SJCRH30 (cell line): ENCODE measurements at places on chromosomes 1 and 21.

DNA sequence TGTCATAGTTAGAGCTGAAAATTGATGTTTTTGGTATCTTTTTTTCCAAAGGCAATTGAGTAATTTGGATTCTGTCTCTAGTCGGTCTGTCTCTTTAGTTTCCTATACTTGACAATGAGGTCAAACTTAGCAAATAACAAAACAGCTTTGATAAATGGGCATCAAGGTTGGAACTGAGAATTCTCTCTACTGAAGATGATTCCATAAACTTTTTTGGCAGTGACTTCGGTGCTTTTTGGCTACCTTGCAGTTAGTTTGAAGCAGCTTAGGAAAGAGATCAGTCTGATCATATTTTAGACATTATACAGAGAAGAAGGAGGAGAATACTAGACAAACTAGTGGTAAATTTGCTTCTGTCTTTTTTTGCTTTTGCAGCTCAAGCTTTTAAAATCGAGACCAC lies 559 bp downstream of the VCAM1 start:
- no peak for DNase-seq

DNA sequence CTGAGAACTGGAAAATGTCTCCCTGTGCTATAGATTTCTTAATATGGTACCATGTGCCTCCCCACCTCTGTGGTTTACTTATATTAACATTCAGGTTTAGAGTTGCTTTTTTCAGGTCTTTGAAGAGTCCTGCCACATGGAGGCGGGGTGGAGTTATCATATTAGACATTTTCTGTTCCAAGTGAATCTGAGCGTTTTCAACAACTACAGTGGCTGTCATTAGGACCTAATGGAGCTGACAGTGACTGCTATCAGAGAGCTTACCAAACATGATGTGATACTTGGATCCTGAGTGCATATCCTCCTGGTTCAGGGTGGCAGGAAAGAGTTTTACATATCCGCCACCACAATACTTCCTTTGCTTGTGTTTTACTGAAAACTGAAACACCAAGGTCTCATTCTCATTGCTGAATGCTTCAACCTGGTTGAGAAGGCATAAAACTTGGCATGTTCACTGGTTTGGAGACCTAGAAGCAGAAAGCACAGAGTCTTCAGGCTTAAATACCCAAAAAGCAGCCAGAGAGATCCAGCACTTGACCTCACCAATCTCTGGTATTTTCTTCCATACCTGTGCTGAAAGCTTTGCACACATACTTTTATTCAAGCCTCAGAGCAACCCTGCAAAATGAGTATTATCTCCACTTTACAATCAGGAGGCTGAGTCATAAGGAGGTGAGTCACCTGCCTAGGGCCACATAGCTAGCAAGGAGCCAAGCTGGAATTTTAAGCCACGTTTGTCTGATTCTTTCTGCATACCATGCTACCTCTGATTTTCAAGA lies 47.4 kb upstream of the OSBPL9 start:
- DNase-seq: no peak

- DNase-seq: no peak
These were observed 1.2 kb downstream of the ZC3H12A start for GRCh38 chr1:37475380-37476086.

DNA sequence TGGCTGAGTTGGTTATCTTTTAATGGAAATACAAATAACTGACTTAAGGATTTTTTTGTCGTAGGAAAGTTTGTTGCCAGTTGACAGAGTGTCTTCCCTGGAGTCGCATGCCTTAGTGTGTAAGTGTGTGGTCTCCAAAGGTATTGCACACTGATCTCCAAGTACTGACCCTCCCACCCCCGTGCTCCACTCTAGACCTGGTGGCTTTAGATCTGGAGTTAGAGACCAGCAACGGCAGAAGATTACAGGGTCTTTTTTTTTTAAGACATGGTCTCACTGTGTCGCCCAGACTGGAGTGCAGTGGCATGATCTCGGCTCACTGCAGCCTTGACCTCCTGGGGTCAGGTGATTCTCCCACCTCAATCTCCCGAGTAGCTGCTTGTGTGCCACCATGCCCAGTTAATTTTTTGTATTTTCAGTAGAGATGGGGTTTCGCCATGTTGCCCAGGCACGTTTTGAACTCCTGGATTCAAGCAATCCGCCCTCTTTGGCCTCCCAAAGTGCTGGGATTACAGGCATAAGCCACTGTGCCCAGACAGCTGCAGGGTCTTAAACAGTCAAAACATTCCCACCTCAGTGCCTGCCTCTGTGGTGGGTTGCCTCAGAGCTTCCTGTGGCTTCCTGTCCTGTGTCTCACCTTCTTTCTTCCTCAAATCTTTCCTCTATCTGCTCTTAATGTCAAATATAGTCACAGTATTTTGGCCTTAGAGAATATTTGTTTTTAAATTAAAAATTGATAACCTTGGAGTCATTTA lies 6.9 kb downstream of the TRAPPC10 start:
- no peak for DNase-seq
